ENCODE measurements at places on chromosomes 3 and 15. TPM values are rescaled to one million over a fixed set of nuclear protein-coding genes. Genes with fewer than 3 reads are reported as not detected.

CYP1A1 gene
- total RNA-seq, result 2.1 TPM

CDC25A gene
- total RNA-seq, result 8.9 TPM

EEF1AKMT4 gene
- total RNA-seq, result 8.0 TPM

C3orf20 gene
- total RNA-seq, result not detected

TM4SF1 gene
- 1,846 TPM for total RNA-seq

SPINK8 gene
- not detected for total RNA-seq

CHST13 gene
- 0.41 TPM for total RNA-seq

CHST2 gene
- 0.88 TPM for total RNA-seq

STARD5 gene
- 2.3 TPM for total RNA-seq
